Hematopoietic multipotent progenitor cell treated with erythropoietin and hydrocortisone succinate and interleukin-3 and kit ligand, for 4 days (in vitro differentiated cells): ENCODE measurements at places on chromosomes 7 and 10.
A peak's percentile ranks its signal among the peaks of the same experiment; 100 is the strongest.

- DNase-seq = no peak
Measured at GRCh38 chr7:144622745-144623144, 213.1 kb downstream of the TPK1 start.

- no peak for DNase-seq
Measured at GRCh38 chr10:121627876-121628581, 29.8 kb upstream of the FGFR2 start.

GRCh38 chr7:132398253-132398925 is 177.9 kb downstream of the PLXNA4 start:
- no peak for DNase-seq

DNA sequence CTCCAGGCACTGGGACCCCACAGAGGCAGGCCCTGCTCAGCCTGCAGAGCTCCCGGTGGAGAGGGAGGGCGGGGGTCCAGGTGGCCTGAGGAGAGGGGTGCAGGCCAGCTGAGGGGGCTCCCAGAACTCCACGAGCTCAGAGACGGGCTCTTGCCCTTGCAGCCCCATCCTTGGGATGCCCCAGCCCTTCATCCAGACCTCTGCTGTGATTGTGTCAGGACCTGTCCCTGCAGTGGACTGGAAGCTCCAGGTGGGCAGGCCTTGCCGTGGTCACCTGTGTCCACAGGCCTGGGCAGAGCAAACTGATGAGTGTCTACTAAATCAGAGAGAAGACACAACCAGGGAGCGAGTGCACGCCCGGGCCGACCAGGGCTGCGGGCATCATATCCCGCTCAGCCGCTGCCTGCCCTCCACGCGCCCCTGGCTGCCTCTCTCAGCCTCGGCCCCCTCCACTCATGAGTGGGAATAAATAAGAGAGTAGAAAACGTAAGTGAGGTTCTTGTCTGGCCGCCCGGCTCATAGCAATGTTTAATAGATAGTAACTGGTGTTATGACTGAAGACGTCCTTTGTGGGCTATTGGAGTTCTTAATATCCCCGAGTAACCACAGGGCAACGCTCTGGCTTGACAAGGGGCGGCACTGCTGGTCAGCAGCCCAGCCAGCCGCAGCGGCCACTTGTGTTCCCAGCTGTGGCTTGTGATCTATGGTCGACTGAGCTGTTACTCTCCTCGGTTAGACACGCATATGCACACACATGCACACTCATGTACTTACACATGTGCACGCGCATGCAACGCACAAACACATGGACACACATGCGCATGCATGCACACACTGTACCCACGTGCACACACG is 105.6 kb downstream of the LHPP start:
- no peak for DNase-seq

GRCh38 chr7:108711611-108712010 is 141.9 kb downstream of the DNAJB9 start:
- DNase-seq = no peak

DNA sequence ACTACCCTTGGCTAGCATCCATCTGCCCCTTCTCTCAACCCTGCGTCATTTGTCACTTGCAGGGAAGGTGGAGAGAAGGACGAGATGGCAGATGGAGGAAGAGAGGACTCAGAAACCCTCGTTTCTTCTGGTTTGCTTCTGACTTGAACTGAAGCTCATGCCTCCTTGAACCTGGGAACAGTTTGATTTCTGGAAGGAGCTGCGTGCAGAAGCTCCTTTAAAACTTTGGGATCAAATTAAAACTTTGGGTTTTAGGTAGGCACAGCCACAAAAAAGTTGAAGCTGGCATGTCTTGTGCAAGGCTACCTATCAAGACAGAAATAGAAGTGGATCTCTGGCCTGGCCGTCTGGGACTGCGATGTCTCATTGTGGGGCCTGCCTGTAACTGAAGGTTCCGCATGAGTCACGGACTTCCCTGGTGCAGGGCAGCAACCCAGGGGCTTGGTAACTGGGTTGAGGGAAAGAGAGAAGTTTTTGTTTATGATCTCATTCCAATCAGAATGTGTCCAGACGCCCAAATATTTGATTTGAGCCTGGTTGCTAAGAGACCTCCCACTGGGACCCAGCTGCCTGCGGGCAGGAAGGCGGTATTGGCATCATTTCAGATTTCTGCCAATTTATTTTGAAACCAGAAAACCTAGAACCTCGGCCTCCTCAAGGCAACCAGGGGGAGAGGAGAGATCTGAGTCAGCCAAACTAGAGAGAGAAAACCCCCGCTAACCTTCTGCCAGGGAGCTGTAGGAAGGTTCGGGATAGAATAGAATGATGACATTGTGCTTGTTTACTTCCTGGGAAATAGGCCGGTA is 15.8 kb upstream of the CAMK1D start:
- DNase-seq = peak; percentile 75

- no peak for DNase-seq
Measured at GRCh38 chr7:69739190-69739589, 140.9 kb downstream of the AUTS2 start.

- no peak for DNase-seq
Measured at GRCh38 chr10:98312349-98312748, 44.4 kb upstream of the LOXL4 start.

DNA sequence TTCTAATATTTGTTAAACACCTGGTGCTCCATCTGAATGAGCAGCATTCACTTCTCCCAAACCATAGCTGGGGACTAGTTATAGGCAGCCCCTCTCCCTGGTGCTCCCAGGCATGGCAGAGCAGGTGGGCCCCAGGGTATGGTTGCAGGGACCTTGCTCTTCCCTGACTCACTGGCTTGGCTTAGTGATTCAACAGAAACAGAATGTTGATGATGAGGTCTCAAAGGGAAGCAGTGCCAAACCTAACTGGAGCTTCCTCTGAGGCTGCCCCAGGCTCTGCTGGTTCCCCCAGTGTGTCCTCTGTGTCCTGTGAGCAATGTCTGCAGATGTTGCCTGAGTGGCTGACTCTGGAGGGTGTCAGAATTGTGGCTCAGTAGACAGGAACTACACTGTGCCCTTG is 3.7 kb downstream of the GPR26 start:
- DNase-seq = no peak
